AG09319 (cell line): ENCODE measurements at places on chromosomes 16 and 17.

GRCh38 chr17:7179317-7180254 lies at the start of gene ASGR1:
Gene ASGR1, minus strand, starts transcription at chr17:7179370. Its CDS starts 807 bp downstream, at chr17:7178563.
- DNase-seq = no peak

DNA sequence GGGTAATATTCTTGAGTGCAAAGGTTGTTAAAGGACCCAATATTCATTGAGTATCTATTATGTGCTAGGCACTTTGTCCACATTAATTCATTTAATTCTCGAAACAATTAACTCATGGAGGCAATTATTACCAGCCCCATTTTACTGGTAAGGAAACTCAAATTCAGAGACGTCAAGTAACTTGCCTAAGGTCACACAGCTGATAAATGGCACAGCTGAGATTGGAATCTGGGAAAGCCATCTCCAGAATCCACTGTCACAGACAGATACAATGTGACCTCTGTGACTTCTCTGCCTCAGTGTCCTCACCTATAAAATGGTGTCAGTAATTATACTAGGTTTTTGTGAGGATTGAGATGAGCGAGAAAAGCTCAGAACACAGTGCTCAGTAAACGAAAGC lies 320.8 kb upstream of the ZFHX3 start:
- no peak for DNase-seq

DNA sequence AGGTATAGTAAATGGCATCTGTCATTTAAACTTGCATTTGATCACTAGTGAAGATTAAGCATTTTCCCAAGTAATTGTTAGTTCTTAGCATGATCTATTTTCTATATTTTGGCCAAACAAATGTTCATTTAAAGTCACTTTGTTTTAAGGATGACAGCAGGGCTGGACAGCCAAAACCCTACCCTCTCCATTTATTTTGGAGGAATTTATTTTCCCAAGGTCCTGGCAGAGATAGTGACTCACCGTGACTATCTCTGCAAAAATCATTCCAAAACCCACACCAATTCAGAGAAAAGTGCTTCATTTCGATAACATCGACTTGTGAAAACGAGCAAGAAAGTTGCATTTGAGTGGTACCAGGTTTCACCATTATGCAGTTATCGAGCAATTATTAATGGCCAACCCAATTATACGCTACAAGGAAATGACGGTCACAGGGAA lies 665 bp upstream of the AKAP1 start:
- DNase-seq = no peak

- DNase-seq = no peak
Measured at GRCh38 chr16:27802664-27803439, 252.9 kb downstream of the KATNIP start.

GRCh38 chr16:65510850-65511249 lies 389.0 kb upstream of the CDH11 start:
- no peak for DNase-seq

GRCh38 chr17:10062691-10063385 lies 135.6 kb downstream of the GAS7 start:
- DNase-seq = no peak

- DNase-seq = no peak
Measured at GRCh38 chr17:74555427-74555940, 9.6 kb upstream of the CD300C start.

- no peak for DNase-seq
Measured at GRCh38 chr16:57273359-57273758, 11.1 kb downstream of the PLLP start.

DNA sequence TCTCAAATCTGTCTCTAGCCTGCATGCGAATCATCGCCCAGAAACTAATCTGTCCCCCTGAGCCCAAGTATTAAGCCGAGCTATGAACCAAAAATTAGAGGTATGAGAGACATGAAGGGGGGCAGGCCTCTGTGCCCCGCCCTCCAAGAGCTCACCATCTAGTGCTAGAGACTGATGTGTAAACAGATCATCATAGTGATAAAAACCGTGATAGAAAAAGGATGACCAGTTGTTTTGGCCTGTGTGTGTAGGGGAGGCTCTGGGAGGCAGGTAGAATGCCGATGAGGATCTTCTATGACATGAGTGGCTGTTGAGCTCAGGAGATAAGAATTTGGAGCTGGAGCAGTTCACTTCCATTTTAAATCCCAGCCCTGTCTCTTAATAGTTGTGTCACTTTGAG lies 89.1 kb upstream of the TBX2 start:
- DNase-seq = no peak

DNA sequence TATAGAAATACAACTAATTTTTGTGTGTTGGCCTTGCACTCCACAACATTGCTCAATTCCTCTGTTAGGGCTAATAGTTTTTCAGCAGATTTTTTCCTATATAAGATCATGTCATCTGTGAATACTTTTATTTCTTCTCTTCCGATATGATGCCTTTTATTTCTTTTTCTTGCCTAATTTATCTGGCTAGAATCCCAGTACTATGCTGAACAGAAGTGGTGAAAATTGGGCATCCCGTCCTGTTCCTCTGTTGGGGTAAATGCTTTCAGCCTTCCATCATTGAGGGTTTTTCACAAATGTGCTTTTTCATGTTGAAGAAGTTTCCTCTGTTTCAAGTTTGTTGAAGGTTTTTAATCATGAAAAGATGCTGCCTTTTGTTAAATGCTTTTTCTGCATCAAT lies 22.7 kb upstream of the TNFRSF13B start:
- DNase-seq = no peak

- DNase-seq = no peak
Measured at GRCh38 chr17:47957591-47958490, at the start of gene PRR15L. Gene PRR15L, minus strand, starts transcription at chr17:47957883. Its CDS starts 4,649 bp downstream, at chr17:47953234.

GRCh38 chr17:9924735-9925191 lies 19.7 kb upstream of the RCVRN start:
- DNase-seq = peak; percentile 34

GRCh38 chr16:68782198-68783174 lies 45.4 kb downstream of the CDH1 start:
- no peak for DNase-seq

DNA sequence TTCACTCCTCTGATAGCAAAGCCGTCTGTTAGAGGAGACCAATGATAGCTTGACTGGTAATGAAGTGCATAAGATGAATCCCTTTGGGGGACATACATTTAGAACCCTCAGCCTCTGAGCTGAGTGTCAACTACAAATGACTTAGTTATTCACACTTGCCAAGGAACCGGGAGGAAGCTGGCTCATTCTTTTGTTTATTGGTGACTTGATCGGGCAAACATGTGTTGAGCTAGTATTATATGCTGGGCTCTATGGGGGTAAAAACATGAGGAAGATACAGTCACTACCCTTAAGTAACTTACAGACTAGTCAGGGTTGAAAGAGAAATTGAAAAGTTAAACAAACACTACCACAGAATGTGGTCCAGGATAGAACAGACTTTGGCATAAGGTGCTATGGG lies 3.0 kb downstream of the CCL16 start:
- no peak for DNase-seq

DNA sequence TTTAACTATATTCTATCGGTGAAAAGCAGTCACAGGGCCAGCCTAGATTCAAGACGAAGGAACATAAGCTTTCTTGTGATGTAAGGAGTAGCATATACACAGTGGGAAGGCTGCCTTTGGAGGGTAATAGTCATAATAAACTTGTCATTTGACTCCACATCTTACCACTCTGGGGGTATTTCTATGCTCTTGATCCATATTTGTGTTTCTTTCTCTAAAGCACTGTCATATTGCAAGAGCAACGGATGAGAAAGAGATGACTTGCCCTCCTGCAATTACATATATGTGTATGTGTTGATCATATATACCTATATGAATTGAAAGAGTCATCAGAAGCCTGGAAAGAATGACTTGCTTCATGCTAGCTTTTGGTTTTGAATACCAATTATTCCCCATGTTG lies 225.4 kb upstream of the HS3ST3A1 start:
- DNase-seq = no peak

DNA sequence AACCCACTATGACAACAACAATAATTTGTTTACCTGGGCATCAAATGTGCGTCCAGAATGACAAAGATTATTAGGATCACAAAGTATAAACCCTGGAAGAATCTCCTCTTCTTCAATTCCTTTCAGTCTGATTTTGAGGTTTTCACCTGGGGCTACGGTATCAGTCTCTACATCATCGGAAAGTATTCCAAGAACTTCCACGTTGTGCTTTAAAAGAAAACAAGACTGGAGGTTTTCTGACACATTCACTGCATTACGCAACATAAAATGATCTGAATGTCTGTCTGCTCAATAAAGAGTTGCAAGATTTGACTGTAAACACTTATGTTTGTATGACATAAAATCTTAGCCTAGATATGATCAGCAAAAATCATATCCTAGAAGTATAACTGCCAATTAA lies 26.0 kb upstream of the RSL1D1 start:
- DNase-seq = no peak

DNA sequence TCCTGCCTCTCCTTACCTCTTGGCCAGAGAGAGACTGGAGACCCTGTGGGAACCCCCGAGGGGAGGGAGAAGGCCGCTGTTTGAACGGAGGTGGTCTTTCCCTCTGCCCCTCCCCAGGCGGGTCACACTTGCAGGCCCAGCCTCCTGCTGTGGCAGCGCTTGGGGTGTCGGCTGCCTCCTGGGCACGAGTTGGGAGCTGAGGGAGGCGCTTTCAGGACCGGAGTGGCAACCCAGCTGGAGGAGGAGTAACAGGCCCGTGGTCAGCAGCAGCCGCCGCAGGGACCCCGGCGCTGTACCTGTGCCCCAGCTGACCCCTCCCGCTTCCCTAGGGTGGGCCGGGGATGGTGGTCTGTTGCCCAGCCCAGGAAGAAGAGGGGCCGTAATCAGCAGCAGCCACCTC lies 278.3 kb downstream of the SEC14L1 start:
- no peak for DNase-seq

DNA sequence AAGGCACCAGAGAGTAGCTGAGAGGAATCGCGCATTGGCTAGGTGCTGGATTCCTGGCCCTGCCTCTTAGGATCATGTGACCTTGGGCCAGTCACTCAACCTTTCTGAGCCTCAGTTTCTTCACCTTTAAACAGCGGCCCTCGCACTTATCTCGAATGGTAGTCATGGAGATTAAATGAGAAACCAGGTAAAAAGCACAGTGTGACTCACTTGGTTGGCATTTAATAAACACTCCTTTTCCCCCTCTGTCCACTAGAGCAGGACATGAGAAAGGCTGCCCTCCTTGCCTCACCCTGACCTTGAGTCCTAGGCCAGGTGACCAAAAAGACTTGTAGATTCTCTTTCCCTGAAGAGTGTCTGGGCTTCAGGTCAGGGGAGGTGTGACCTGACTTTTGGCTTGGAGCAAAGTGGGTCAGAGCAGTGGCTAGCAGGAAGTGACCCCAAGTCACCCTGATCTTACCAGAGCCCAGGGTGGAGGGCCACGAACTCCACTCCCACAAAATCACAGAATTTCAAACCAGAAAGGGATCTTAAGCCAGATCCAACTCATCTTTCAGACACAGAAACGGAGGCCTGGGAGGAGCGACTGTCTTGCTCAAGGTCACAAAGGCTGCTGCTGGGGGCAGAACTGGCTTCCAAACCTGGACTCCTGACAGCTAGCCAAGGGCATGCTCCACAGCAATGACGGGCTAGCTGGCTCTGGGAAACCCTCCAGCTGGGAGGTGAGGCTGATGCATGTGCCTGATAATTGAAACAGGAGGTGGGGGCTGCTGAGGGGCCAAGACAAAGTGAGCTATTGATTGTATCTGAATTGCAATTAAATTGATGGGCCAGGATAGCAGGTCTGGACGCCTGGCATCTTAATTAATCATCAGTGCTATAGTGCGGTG lies 65.2 kb downstream of the PIPOX start:
- no peak for DNase-seq

DNA sequence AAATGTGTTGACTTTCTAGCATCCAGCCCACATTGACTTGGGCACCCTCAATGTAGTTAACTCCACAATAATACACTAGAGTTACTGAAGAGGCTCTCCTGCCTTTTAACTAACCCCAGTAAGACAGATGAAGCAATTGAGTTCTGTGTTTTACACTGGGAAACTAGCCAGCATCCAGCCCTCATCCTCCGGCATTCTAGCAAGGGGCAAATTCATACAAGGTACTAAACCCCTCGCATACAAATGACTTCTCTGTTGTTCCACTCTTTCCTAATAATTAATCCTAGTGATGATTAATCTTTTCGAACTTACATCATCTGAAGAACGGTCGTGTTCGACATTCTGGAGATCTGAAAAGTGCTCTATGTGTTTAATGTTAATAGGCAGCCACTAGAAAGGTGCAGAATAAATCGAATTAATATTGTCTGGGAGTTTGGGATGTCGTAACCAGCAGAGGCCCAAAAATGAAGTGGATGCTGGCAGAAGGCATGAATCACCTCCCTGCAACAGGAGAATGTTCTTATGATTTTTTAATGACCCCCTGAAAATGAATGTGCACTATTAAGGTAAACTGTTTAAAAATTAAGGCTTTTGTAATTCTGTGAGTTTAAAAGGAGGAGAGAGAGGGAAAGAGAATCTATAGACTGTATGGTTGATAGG lies 249.4 kb downstream of the SNX29 start:
- no peak for DNase-seq

- no peak for DNase-seq
Measured at GRCh38 chr17:29565643-29566472, 979 bp downstream of the ABHD15 start.

DNA sequence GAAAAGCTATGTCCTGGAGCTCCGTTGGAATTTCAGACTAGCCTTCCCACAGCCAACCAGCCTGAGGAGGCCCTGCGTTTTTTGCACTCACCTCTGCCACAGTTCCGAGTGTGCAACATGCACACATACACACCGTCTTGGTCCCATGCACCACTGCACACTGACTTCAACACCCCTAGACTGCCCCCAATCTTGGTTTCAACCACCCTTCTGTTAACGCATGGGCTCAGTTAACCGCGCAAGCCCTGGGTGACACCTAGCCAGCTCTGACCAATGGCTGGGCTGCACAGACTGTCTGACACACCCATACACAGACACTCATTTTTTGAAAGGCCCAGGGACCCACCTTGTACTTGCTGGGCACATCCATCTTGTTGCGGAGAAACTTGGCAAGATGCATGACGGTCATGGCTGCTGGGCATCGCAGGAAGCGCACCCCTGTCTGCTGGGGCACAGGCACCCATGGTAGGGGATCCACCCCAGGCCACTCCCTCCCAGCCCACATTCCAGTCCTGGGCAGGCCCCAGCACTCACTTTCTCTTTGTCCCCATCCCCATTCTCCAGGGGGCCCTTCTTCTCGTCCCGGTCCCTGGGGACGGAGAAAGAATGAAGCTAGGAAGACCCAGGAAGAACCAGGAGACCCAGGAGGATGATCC lies 8.0 kb downstream of the CISD3 start:
- no peak for DNase-seq

GRCh38 chr17:76365256-76365903 lies 11.7 kb upstream of the PRPSAP1 start:
- DNase-seq = no peak

GRCh38 chr16:9948933-9949332 lies 233.3 kb downstream of the GRIN2A start:
- no peak for DNase-seq

- DNase-seq = no peak
Measured at GRCh38 chr17:16491131-16491702, 776 bp downstream of the LRRC75A start.

GRCh38 chr17:49635121-49635520 lies 42.8 kb downstream of the SPOP start:
- no peak for DNase-seq
